Cardiac septum (tissue), 1 donor: ENCODE measurements at places on chromosomes 16 and 17. TPM values are rescaled to one million over a fixed set of nuclear protein-coding genes. Genes with fewer than 3 reads are reported as not detected.

GRCh38 chr16:14325502-14326401 is 254.6 kb downstream of the MRTFB start:
- DNase-seq = no peak

GRCh38 chr17:1820528-1821252 is 9.0 kb downstream of the SMYD4 start:
- no peak for DNase-seq

- peak; percentile 58 for DNase-seq
Observed at GRCh38 chr16:55663765-55664677, 8.2 kb downstream of the SLC6A2 start.

DNA sequence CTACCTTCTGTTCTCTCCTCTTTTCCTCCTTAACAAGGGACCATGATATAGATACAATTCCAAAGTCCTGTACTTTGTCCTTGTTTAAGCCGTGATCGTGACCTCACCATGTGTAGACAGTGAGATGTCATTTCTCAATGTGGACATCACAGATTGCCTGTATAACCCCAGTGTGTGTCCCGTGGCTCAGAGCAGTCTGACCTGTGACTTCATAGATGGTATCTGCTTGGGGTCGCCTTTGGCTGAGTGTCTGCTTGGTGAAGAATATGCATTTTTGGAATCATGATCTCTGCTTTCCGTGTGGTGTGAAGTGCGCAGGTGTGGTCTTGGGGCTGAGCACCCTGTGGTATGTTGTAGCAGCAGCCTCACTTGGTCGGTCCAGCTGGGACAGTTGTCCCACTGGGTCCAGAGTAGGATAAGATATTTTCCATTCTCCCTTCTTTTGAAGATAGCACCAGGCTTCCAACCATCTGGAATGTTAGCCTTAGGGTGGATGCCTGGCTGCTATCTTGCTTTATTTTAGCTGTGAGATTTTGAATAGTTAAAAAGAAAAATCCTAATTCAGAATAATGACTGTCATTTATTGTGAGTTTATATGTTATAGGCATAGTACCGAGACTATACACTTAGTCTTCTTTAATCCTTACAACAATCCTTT is 13.4 kb downstream of the MSI2 start:
- no peak for DNase-seq

- DNase-seq = no peak
Observed at GRCh38 chr16:22370038-22370820, 4.2 kb downstream of the CDR2 start.

DNA sequence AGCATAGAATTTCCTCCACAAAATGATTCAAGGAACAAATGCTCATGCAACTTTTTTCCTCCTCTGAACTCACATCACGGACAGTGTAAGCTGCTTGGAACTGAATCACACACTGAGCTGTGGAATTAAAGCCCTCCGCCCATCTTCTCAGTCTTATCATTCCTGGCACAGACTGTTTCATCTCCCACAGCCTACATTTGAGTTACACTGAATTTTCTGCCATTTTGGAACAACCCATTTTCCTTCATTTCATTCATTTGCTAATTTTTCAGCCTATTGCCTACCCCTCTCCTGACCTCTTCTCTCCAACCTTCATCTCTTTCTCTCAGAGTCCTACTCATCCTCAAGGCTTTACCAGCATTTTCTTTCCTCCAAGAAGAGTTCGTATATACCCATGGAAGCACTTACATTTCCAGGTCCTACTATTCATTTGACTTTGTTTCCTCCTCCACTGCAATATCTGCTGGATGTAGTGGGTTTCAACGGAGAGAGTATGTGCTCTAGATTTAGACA is 39.1 kb upstream of the TOM1L1 start:
- DNase-seq = no peak

GRCh38 chr16:55701442-55702319 is 45.9 kb downstream of the SLC6A2 start:
- no peak for DNase-seq

DNA sequence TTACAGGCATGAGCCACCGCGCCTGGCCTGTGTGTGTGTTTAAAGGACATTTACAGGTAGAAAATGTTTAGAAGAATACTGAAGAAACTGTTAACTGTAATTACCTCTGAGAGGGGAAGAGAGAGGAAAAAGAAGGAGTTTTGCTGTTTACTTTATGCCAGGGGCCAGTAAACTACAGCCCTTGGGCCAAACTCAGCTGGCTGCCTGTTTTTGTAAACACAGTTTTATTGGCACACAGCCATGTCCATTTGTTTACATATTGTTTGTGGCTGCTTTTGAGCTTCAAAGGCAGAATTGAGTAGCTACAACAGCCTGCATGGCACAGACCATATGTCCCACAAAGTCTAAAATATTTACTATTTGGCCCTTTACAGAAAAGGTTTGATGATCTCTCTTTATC is 76.4 kb downstream of the GPR139 start:
- no peak for DNase-seq

DNA sequence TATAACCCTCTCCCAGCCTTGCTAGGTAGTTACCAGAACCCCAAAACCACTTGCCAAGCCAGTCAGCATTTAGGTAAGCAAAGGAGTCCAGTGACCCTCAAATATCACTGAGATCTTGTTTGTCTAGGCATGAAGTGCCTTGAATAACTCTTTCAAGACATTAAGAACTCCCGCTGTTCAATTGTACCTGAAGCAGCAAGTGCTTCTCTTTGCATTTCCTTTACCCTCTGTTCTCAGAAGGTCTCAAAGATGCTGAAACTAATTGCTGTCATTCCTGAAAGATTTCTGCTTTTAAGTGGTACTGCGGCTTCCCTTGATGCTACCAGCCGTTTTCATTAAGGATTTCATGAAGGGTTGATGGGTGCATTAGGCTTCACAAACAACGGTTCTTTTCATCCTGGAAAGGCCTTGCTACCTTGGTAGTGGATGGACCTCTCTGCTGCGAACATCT is 142.7 kb downstream of the PITPNC1 start:
- DNase-seq = no peak

- no peak for DNase-seq
Observed at GRCh38 chr17:44390250-44390870, 911 bp upstream of the ITGA2B start.

DNA sequence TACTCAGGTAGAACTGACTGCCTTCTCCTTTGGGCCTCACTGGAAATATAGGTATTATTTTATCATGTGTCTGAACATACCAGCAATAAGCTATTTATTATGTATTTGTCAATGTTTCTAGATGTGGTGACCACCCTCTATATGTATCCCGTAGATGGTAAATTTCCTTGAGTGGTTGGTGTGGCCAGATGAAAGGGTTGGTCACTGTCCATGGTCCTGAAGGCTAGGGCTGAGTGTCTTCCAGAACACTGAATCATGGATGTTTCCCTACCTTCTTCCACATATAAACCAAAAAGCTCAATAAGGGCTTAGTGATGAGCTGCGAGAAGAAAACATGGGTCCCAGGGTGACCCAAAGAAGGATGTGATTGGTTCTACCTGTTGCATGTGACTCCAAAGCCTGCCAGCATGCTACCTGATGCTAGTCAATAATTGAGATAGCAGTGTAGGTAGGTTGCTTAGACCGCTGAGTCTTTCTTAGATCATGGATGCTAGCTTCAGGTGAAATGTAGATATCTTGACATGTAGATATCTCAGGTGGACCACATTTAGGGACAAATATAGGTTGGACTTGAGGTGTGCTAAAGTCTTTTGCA is 150.3 kb downstream of the ASIC2 start:
- DNase-seq = no peak

DNA sequence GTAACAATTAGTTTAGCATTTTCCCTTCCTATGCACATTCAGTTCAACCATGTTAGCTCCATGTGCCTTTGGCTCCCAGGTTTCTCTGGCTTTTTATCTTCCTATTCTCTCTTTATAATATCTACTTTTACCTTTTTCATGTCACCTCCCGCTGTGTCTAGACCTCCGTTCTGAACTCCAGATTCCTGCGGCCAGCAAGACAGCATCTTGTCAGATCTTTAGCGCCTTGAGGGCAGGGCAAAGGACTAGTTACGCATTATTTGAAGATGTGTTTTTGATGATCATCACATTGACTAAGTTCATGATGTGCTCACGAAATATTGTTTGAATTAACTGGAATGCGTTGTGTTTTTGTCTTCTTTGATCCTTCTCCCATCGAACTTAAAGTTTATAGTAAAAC is 1126.8 kb downstream of the CDH11 start:
- no peak for DNase-seq

DNA sequence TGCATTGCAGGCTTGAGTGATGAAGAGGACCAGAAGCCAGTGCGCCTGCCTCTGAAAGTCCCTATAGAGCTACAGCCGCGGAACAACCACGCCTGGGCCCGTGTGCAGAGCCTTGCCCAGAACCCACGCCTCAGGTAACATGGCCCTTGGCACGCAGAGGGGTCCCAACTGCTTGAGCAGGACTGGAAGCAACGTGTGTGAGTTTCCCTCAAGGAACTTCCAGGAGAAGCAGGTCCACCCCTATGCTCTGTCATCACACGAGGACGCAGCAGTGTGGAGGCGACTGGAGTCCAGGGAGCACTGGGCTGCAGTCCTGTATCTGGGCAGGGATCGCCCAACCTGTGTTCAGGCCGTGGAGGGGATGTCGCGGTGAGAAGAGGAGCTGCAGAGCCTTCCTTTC is 25.1 kb upstream of the JPT2 start:
- DNase-seq = no peak

- DNase-seq = no peak
Observed at GRCh38 chr17:58671969-58672368, 19.9 kb downstream of the TEX14 start.

- peak; percentile 60 for DNase-seq
Observed at GRCh38 chr17:40564883-40565768, at the start of gene CCR7. Gene CCR7 (minus strand): TSS chr17:40565472. CDS start chr17:40565409, 63 bp downstream.

DNA sequence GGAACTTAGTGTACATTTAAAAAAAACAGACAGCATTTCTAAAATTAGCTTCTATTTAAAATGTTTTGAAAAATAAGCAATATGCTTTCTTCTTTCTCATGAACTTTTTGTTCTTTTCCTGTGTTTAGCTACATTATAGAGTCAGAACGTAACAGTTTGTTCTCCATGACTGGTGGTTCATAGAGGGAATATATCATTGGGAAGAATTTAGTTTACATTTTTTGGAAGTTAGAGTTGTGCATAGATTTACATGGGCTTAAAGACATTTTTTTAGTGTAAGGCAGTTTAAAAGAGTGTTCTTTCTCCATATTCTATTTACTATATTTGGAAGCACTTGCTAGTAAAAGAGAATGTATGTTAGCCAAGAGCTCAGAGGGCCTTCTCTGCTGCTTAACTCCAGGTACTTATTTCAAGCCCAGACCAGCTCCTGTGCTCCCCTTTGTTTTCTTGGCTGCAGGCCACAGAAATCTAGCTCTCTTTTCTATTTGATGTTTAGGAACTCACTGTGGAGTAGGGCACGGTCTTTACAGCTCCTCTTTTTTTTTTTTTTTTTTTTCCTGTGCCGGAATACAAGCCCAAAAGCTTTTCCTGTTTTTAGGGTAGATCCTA is 20.2 kb downstream of the AP2B1 start:
- DNase-seq = no peak

- no peak for DNase-seq
Observed at GRCh38 chr16:6144463-6144862, 1046.9 kb upstream of the EEF2KMT start.

DNA sequence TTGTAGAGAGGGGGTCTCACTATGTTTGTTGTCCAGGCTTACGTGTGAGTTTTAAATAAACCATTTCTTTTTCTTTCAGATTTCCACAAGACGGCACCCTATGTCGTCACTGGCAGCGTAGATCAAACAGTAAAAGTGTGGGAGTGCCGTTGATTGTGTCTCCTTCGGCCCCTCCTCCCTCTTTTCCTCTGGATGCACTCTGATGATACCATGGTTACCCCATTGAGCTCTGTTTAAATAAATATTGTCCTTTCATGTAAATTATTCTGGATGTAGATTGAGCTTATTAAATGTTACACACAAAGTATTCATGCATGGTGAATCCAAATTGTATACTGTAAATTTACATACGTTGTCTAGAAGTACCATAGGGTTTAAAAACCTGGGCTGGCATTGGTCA is 29.9 kb downstream of the CLUH start:
- DNase-seq = no peak

GRCh38 chr16:83849421-83849820 is 41.6 kb downstream of the HSBP1 start:
- DNase-seq = no peak

GRCh38 chr16:84597931-84598351 is 19.9 kb downstream of the COTL1 start:
- no peak for DNase-seq

DNA sequence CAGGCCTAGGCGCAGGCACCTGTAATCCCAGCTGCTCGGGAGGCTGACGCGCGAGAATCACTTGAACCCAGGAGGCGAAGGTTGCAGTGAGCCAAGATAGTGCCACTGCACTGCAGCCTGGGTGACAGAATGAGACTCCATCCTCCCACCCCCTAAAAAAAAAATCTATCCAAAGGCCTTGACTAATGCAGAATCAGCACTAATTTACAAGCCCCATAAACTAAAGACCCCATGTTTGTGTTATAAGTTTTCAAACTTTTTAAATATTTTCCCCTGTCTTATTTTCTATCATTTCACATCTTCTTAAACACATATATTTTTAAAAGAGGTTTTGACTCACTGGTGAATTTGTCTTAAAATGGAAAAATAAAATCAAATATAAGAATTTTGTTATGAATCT is 713.1 kb downstream of the WWOX start:
- no peak for DNase-seq

GRCh38 chr16:89491238-89491869 is 993 bp upstream of the ANKRD11 start:
- DNase-seq = no peak

DNA sequence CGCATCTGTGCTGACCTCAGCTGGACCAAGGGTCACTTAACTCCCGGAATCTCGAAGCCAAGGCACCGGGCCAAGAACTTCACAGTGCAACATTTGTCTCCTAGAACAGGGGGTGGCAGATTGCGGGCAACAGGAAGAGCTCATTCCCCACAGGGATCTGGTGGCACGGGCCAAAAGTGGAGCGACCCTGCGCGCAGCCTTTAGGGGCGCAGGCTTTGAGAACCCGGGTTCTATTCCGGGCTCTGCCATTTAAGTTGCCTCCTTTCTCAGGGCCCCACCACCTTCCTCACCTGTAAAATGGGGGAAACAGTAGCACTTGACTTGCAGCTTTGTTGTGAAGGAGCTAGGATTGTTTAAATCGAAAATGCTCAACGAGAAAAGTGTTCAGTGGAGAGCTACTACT is 651 bp downstream of the SHMT1 start:
- no peak for DNase-seq

GRCh38 chr16:57945740-57946138 is 25.2 kb downstream of the CNGB1 start:
- DNase-seq = no peak

C17orf75 gene
- 21.6 TPM for total RNA-seq

ZACN gene
- not detected for total RNA-seq

RASD1 gene
- total RNA-seq = 4.4 TPM

CCL16 gene
- total RNA-seq = not detected

CX3CL1 gene
- total RNA-seq = 8.7 TPM

TSPOAP1 gene
- total RNA-seq = 10.7 TPM
